ENCODE measurements at places on chromosomes 2 and 18.

DNA sequence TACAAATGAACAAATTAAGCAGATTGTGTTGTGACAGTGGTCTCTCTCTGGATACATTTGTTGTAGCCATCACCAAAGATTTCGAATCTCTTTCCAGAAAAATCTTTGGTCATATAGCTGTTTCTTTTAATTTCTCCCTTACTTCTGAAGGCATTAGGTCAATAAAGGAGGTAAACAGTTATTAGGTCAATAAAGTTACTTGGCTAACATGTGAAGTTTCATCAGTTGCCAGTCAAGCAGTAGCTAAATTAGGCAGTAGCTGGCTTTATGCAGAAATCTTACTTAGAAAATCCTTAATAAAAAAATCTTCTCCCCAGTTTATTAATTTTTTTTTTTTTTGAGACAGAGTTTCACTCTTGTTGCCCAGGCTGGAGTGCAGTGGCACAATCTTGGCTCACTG, 115.5 kb downstream of the MBD5 start:
- DNase-seq, result no peak

DNA sequence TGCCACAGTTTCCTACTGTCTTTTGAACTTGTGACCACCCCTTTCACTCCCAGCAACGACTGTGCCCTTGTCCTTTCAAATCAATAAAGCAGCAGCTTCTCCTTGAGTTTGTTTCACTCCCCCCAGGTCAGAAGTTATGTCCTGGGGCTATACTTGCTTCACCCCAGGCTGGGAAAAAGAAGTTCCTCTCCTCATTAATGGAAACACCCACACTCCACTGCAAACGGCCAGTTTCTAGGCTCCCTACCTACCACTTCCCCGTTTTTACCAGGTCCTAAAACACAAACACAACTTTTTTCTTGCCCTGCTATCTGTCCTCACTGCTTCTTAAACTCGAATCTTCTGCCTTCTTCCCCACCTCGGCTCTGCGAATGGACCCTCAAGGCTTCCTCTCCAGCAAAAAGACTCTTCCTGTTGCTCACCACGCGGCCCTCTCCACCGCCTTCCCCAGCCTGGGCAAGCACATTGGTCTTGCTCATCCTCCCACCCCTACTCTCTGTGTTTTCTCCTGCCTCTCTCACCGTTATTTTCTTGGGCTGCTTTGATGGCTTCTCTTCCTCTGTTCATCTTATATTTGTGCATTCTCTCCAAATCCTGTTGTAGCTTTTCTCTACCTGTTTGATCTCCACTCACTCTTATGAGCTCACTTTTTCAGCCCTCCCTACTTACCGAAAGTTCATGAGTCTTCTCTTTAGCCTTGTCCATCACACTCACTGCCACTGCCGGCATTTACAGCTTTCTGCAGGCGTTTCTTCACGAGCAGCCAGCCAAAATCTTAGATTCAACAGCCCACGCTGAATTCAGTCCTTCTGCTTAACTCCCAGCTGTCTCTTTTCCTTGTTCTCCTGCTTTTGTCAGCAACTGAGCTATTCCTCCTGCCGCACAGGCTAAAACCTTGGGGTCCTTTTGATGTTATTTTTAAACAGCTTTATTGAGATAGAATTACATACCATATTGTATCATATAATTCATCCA, 7.0 kb upstream of the SP5 start:
- DNase-seq, result no peak

DNA sequence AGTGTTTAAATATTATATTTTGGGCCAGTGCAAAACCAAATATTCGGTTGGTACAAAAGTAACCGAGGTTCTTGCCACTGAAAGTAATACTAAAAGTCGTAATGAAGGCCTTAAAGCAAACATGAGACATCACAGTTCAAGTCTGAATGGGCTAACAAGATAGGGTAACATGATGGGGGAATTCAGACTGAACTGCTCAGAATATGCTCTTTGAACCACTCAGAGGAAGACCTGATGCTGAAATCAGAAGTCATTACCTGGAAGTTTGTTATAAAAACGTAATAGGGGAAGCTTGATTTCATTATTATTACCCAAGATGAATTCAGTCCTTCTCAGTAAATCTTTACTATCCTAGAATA, 26.6 kb downstream of the CDKL4 start:
- DNase-seq, result no peak

- no peak for DNase-seq
Observed at GRCh38 chr2:26924731-26925099, 45.7 kb upstream of the MAPRE3 start.

GRCh38 chr2:111618978-111619902, 264.8 kb downstream of the ANAPC1 start:
- no peak for DNase-seq

DNA sequence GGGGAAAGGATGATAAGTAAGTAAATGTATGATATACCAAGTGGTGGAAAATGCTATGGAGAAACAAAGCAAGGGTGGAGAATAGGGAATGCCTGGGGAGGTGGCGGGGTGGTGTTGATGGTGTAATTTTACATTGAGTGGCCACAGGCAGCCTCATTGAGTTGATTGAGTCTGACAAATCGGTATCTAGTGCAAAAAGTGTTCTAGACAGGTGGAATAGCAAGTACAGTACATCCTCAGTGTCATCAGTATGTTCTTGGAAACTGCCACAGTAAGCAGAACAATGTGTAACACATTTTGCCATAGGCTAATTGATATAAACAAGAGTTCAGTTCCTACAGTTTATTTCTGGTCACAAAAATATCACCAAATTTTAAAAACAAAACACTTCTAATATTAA, 46.4 kb downstream of the UGP2 start:
- no peak for DNase-seq

DNA sequence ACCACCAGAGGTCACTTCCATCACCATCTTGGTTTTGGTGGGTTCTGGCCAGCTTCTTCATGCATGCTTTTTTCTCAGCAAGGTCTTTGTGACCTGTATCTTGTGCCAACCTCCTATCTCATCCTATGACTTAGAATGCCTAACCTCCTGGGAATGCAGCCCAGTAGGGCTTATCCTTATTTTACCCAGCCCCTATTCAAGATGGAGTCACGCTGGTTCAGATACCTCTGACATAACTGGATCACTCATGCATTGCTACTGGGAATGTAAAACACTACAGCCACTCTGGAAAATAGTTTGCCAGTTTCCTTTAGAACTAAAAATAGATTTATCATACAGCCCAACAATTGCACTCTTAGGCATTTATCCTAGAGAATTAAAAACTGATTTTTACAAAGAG, 219.2 kb downstream of the IRS1 start:
- no peak for DNase-seq

GRCh38 chr2:108612153-108612513, 77.9 kb downstream of the LIMS1 start:
- DNase-seq, result no peak

DNA sequence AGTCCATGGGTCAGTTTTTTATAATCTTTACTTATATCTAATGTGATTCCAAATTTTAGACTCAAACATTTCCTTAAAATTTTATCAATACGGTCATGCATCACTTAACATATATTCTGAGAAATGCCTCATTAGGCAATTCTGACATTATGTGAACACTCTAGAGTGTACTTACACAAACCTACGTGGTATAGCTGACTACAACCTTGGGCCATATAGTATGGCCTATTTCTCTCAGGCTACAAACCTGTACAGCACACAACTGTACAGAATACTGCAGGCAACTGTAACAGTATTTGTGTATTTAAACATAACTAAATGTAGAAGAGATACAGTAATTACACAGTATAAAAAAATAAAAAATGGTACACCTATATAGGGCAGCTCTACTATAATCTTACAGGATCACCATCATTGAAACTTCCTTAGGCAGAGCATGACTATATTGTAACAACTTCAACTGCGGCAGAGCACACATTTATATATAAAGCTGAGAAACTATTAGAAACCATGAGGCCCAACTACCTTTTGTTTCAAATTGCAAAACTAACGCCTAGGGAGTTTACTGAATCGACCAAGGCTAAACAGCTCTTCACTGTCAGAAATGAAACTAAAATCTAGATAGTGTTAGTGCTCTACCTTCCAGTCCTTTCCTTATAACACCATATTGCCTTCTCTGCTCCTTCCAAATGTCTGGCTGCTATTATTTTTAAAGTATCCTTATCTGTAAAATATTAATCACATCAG, 6.9 kb downstream of the YES1 start:
- no peak for DNase-seq

DNA sequence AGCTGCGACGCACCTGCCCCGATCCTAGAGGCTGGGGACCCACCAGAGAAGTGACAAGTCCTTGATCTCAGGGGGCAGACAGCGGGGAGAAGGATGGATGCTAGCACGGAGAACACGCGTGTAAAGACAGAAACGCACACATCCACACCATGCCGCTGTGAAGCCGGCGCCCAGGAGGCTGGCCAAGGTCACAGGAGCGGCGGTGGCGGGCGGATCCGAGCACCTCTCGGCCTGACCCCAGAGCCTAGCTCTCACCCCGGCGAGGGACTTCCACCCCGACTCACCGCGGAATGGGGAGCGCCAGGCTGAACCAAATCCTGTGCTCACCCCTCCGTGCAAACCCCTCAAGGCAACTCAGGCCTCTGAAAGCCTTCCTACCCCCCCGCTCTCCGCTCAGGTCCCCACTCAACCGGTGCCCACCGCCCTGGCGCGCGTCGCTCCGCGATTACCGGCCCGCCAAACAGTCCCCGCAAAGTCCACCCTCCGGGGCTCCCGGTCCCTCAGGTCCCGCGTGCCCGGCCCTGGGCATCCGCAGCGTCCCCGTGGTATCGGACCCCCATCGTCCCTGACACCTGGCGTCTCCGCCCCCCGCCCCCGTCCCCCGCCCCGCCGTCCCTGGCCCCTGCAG, 460 bp upstream of the LRRFIP1 start:
- DNase-seq, result no peak

DNA sequence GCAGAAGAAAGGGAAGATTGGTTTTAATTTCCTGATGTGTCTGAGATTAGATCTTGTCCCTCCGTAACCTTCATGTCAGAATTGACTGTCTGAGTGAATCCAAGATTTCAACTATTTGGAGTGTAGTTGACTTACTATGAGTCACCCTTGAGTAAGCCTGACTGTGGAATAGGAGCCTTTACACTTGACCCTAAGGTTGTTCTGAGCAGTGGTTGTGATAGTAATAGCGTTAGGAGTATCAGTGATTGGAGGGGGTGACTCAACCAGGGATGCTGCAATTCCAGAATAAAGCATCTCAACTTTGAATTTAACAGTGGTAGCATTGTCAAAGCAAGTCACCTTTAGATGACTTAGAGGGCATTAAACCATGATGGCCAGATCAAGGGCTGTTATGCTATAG, 979.5 kb upstream of the FAM98A start:
- DNase-seq, result no peak

GRCh38 chr2:139918982-139919381, 1138.8 kb upstream of the NXPH2 start:
- no peak for DNase-seq

DNA sequence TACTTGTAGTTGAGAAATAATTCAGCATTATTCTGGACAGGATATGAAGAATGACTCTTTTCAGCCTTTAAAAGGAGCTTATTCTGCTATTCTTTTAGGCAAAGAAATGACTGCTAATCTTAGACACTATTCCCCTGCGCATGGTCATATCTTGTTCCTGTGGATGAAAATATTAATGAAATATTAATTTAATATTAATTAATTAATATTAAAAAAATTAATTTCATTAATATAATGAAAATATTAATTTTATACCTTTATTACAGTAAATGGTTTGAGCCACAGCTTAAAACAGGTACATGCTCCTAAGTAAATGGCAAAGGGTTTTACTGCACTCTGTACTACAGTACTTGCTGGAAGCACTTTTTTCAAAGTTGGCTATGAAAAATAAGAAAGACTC, 890.1 kb upstream of the PIK3C3 start:
- no peak for DNase-seq

DNA sequence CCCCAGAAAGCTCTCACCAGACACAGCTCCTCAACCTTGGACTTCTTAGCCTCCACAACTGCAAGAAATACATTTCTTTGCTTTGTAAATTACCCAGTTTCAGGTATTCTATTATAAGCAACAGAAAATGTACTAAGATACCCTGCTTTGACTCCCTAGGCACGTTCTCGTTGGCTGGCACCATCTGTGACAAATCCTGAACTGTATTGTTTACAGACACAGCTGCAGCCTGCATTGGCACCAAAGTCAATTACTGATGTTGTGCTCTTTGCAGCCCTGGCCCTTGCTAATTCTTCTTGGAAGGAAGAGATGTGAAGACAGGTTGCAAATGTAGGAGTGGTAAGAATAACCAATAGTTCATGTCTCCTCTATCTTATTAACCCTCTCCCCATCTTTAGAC, 72.7 kb upstream of the FAM136A start:
- no peak for DNase-seq

DNA sequence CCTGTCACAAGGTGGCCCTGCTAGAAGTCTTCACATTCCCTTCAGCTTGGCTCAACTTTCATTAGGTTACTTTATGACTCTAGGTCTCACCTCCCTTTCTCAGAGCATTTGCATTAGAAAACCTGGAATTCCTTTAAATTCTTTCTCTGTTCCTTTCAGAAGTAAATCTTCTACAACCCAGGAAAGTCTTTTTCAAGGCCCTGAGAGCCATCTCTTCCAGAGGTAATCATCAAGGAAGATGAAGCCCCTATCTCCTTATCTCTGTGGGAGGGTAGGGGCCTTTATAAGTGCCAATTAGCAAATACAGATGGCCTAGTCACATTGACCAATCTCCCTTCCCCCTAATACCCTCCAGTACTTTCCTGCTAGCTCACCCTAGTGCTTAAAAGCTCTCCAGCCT, 848.0 kb upstream of the FAM98A start:
- no peak for DNase-seq

- no peak for DNase-seq
Observed at GRCh38 chr2:216260629-216261028, 111.7 kb downstream of the MARCHF4 start.

- no peak for DNase-seq
Observed at GRCh38 chr2:128754246-128754724, 435.6 kb upstream of the HS6ST1 start.

DNA sequence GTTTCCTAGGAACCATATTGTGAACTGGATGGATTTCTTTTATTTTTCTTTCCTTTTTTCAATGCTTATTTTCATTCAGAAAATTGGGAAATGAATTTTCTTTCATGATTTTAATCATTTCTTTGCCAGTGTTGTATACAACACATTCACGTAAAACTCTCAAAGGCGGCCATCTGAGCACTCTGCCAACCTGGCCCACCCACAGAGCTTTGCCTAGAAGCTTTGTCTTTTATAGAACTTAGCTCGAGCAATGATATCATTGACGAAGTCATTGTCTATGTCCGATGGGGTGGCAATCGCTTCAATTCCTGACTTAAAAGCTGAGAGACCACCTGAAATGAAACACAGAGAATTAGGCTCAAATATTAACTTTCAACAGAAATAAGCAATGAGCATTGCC, 13.3 kb downstream of the LYG2 start:
- DNase-seq, result no peak

DNA sequence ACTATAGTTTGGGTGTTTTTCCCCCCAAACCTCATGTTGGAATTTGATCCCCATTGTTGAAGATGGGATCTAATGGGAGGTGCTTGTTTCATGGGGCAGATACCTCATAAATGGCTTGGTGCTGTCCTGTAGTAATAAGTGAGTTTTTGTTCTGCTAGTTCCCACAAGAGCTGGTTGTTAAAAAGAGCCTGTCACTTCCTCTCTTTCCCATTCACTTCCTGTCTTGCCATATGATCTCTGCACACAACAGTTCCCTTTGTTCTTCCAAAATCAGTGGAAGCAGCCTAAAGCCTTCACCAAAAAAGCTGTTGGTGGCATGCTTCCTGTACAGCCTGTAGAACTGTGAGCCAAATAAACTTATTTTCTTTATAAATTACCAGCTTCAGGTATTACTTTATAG, 768.2 kb upstream of the VRK2 start:
- DNase-seq, result no peak

Data from stimulated activated naive CD4-positive, alpha-beta T cell (primary cell).